Breast epithelium (tissue), 4 donors: ENCODE measurements at places on chromosomes 3 and 15. TPM values are rescaled to one million over a fixed set of nuclear protein-coding genes. Genes with fewer than 3 reads are reported as not detected.

GRCh38 chr3:42080453-42080872 is 10.7 kb upstream of the TRAK1 start:
- peak overlapping the region; percentile 93 for H3K27ac ChIP-seq
- H3K4me1 ChIP-seq: peaks cover 12% of the 10 kb centered on the region
- H3K4me3 ChIP-seq: no peak overlapping the region
- peak; percentile 76 for DNase-seq
- H3K36me3 ChIP-seq: no peaks in the 10 kb centered on the region
- H3K27me3 ChIP-seq: no peaks in the 10 kb centered on the region

DNA sequence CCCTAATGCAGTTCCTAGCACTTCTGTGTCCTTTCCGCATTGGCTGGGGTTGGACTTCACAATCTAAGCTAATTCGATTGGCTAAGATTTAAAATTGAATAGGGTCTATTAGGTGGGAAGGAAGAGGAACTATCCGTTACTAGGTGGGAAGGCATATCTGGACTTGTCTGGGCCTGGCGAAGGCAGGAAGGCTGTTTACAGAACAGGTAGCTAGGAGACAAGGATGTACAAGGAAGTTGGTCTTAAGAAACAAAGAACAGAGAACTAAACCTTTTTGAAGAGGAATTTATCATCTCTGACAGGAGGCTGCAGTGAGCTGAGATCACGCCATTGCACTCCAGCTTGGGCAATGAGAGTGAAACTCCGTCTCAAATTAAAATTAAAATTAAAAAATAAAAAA is 17.3 kb upstream of the ATG7 start:
- no peak overlapping the region for H3K27ac ChIP-seq
- no peaks in the 10 kb centered on the region for H3K4me1 ChIP-seq
- no peaks in the 10 kb centered on the region for H3K36me3 ChIP-seq

The KPNA4 gene
- total RNA-seq: 39.2 TPM

The TRIM42 gene
- total RNA-seq: not detected

The CSTA gene
- 15.7 TPM for total RNA-seq
